Endodermal cell (in vitro differentiated cells): ENCODE measurements at places on chromosomes 2 and 18. TPM values are rescaled to one million over a fixed set of nuclear protein-coding genes. Genes with fewer than 3 reads are reported as not detected.

- no peaks in the 10 kb centered on the region for H3K27me3 ChIP-seq
- no peaks in the 10 kb centered on the region for H3K36me3 ChIP-seq
- H3K4me1 ChIP-seq: peaks cover 8% of the 10 kb centered on the region
- no peak for DNase-seq
- no peak overlapping the region for H3K27ac ChIP-seq
- no peak overlapping the region for H3K4me3 ChIP-seq
Observed at GRCh38 chr2:163351143-163351542, 384.7 kb downstream of the FIGN start.

DNA sequence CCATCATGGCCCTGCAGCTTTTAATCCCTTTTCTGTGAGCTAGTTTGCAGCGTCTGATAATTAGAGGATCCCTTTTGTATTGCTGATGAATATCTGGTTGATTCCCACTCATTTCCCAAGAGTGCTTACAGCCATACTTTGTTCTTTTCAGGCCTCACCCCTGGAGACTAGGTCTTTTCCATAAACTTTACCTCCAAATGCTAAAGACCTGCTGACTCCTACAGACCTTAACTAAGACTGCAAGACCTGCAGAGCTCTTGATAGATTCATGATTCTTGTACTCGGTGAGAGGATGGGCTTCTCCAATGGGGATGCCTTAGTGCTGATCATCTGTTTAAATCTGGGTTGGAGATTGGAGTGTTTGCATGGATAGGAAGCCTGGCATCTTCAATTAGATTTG, 33.1 kb upstream of the DYNAP start:
- no peak overlapping the region for H3K27ac ChIP-seq
- no peaks in the 10 kb centered on the region for H3K4me1 ChIP-seq
- no peak overlapping the region for H3K4me3 ChIP-seq
- no peaks in the 10 kb centered on the region for H3K36me3 ChIP-seq
- no peaks in the 10 kb centered on the region for H3K27me3 ChIP-seq
- DNase-seq: no peak

DNA sequence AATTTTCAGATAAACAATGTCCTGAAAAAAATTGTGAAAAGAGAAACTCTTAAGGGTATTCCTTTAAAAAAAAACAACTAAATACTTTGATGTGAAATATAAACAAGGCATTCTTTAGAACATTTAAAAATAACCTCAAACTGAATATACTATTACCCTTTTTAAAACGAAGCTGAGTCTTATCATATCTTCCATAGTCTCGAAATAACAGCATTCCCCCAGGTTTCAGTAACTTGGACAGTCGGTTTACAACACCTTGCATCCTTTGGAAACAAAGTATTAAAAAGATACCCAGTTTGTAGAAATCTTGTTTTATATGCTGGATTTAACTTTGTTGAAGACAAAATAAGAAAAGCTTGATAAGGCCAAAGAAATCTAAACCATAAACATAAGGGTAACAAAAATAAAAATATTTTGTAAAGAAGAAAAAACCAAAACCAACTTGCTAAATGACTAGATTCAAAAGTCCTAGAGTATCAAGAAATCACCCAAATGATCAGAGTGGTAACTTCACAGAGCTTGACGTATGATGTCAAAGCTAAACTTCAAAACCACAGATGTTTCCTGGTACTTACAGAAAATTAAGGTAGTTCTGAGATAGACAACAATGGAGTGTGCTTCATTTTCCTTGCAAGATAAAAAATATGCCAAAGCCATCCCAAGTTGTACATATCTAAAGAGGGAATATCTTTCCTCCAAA, 107.8 kb downstream of the METTL8 start:
- peaks cover 3% of the 10 kb centered on the region for H3K4me1 ChIP-seq
- no peak for DNase-seq
- H3K27me3 ChIP-seq: peaks cover 3% of the 10 kb centered on the region
- H3K4me3 ChIP-seq: no peak overlapping the region
- no peak overlapping the region for H3K27ac ChIP-seq

GRCh38 chr2:157327200-157327599, 1.6 kb upstream of the ERMN start:
- H3K27me3 ChIP-seq: no peaks in the 10 kb centered on the region
- no peak overlapping the region for H3K27ac ChIP-seq
- peaks cover 15% of the 10 kb centered on the region for H3K4me1 ChIP-seq
- H3K4me3 ChIP-seq: no peak overlapping the region

DNA sequence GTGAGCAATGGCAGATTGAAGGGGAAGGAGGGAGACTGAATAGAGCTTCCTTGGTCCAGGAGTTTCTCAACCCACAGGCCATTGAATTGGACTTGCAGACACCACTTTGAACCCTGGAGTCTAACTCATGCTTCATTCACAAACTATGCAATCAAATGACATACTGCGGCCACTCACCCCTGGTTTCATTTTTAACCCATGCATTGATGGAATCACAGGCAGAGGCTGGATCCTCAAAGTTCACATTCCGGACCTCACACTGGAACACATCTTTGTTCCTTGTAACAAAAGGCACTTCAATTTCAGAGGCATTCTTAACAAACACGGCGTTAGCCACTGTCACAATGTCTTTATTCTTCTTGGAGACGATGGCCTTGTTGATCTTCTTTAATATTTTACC, 40.7 kb downstream of the MRPL44 start:
- peaks cover 95% of the 10 kb centered on the region for H3K36me3 ChIP-seq
- H3K4me1 ChIP-seq: no peaks in the 10 kb centered on the region
- H3K27me3 ChIP-seq: no peaks in the 10 kb centered on the region

GRCh38 chr2:48548840-48549239, 18.9 kb downstream of the STON1 start:
- H3K27me3 ChIP-seq: no peaks in the 10 kb centered on the region
- no peak for DNase-seq
- H3K36me3 ChIP-seq: no peaks in the 10 kb centered on the region
- peak overlapping the region; percentile 70 for H3K27ac ChIP-seq

The CAPN14 gene
- total RNA-seq: 0.11 and 0.31 TPM in 2 replicates

GRCh38 chr18:12520442-12520992, 112.8 kb downstream of the PRELID3A start:
- no peak for DNase-seq
- H3K4me3 ChIP-seq: no peak overlapping the region
- no peaks in the 10 kb centered on the region for H3K27me3 ChIP-seq
- no peaks in the 10 kb centered on the region for H3K4me1 ChIP-seq
